ENCODE measurements at places on chromosomes 3 and 15.

GRCh38 chr3:30426293-30426993 lies 180.0 kb upstream of the TGFBR2 start:
- DNase-seq, result no peak

DNA sequence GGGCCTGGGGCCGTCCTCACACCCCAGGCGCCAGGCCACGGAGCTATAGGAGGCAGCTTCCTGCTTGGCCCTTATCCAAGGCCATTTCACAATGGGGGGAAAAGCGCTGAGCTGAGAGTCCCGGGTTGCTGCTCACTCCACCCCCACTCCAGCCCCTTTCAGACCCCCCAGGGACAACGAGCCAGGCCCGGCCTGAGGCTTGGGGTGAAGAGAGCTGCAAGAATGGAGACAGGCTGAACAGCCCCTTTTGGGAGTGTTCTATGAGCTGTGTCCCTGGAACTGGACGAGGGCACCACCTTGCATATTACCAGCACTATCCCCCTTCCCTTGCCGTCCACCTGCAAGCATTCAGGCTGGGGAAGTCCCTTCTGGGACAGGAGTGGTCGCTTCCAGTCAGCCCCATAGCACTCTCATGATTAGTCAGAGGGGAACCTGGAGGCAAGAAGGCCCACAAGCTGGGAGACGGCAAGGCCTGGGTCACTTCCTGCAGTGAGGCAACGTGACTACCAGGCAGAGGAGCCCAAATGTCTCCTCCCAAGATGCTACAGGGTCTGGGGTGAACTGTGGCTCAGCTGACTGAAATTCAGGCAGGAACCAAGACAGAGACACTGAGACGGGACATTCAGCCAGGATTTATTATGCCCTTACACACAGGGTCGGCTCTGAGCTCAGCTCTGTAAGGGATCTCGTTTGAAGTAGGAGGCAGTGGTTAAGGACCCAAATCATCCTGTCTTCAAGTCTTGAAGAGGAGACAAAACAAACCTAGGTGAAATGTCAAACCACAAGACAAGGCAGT lies 8.6 kb upstream of the SRP14 start:
- DNase-seq, result peak; percentile 28

GRCh38 chr3:188826574-188826973 lies 345.2 kb upstream of the TPRG1 start:
- DNase-seq, result no peak

- no peak for DNase-seq
Observed at GRCh38 chr3:56788521-56788920, 13.2 kb downstream of the ARHGEF3 start.

DNA sequence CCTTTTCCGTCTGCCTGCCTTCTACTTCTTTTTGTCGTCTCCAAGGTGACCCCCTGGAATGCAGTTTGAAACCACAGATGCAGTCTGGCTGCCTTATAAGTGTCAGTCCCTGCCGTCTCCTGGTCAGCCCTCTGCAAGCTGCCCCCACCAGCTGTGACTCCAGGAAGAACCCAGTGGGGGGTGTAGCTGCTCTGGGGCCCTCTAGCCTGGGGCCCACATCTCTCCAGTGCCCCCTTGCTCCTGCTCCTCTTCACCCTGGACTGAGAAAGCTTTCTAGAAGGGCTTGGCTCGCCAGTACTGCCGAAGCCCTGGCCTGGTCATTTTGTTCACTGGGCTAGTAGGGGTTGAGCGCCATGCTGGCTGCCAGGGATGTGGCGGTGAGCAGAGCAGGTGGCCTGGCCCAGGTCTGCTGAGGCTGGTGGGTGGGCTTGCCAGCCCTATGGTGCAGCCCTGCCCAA lies 21.3 kb downstream of the SYNM start:
- DNase-seq, result no peak

- DNase-seq, result peak; percentile 72
Observed at GRCh38 chr15:68559345-68560310, 19.2 kb upstream of the CORO2B start.

DNA sequence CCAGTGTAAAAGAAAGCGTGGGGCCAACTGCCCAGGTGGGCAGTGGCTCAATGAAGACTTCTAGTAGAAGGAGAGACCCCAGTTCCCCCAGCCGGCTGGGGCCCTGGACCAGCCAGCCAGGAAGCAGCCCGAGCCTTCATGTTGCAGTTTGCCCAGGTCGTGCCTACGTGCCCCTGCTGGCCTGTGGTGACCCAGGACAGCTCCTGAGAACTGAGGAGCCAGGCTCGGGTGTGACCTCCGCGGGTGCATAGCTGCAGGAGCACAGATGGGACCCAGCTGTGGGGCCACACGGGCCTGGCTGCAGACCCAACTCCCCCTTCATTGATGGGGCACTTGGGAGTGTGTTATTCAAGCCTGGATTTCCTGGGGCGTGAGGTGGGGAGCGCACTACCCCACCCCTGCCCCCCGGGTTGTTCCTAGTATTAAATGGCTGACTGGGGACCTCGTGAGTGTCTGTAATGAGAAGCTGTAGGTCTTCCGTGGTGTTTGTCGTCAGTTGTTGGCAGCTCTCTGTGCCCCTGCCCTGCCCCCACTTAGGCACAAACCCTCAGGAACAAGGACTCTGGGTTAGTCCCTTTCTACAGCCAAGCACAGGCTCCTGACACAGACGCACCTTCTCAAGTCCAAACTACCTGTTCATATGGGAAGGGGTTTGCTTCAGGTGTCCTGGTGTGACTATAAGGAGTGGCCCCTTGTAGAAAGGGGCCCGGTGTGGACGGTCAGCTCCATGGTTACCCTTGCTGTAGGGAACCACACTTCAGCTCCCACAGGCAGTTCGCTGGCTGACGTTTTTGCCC lies 39.1 kb downstream of the IDH2 start:
- DNase-seq, result peak; percentile 46

DNA sequence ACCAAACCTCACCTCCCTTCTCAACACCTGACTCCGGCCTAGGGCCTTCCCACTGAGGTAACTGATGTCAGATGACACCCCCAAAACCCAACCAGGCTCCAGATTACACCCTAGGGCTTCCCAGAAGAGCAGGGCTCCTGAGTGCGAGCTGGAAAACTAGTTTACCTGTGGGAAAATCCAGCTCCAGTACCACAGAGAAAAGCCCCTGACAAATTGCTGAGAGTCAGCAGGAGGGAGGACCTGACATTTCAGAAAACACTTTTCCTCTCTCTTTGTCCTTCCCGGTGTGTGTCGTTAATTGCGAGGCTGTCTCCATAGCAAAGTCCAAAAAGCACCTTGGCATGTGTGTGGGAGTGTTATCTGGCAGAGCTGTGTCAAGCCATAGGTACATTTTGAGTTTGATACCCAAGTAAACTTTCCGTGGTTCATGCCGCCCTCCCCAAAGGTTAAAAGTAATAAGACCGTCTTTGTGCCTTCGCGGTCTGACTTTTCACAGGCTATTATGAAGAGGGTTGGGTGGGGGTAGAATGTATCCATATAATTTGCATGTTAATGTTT lies 79.8 kb upstream of the FNDC3B start:
- no peak for DNase-seq

DNA sequence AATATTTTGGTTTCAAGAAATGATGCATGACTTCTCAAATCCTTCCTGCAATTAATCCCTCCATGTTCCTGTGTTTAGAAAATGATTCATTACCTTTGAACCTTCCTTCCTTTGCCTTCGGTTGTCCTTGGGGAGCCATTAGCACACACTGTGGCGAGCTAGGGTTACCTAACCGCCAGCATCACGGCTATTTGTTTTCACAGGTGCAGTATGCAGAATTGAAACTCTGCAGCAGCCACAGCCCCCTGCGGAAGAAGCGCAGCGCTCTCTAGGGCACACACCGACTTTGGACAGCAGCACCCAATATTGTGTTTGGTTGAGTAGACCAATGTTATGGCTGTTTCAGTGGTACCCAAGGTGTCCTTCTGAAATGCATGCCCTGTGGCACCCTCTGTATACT lies 247.4 kb downstream of the MCTP2 start:
- DNase-seq, result no peak

DNA sequence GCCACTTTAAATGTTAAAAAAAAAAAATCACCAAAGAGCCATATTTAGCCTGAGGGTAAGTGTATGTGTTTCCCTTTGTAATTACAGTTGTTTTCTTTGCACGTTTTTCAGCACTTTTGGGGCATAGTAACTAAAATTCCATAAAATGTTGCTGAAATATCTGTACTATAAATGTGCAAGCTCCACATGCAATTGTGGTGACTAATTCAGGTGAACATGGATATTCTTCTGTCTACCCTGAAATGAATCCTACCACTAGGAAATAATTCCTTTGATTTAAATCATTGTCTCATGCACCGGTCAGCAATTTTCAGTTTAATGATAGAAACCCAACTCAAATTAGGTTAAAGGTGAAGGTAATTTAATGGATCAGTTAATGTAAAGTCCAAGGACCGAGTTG lies 13.1 kb upstream of the TFG start:
- no peak for DNase-seq

DNA sequence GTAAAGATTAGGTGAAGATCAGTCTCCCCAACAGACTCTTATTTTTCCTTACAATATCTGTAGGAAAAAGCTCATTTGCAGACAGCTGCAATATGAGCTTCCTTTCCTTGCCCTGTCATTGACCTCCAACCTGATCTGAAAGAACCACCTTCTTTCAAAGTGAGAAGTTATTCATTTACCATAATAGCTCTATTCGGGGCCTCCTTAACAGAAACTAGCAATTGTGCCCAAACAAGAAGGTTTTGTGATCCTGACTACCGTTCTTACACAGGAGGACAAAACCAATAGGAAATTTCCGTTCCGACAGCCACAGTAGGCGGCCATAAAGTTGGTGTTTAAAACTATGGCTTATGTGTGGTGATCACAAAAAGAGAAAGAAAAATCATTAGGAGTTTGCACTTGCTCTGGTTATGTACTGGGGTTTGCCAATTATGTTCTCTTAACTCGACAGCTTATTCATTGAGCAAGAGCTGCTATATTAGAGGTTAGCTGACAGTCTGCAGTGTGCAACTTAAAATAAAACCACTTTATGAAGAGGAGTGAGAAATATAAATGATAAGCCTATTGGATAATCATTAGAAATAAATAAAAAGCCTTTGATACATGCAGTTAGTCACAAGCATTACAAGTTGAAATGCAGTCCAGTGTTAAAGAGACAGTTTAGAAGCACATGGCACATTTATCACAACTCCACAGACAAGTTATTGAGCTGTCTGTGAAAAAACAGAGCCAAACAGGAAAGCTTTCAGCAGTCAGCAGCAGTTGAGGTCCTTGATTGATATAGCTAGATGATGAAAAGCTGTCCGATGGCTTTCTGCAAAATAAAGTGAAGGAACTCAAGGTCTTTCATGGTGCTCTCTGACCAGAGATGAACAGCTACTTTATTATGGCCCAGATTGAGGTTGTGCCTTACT lies 199.8 kb downstream of the WDR72 start:
- no peak for DNase-seq

DNA sequence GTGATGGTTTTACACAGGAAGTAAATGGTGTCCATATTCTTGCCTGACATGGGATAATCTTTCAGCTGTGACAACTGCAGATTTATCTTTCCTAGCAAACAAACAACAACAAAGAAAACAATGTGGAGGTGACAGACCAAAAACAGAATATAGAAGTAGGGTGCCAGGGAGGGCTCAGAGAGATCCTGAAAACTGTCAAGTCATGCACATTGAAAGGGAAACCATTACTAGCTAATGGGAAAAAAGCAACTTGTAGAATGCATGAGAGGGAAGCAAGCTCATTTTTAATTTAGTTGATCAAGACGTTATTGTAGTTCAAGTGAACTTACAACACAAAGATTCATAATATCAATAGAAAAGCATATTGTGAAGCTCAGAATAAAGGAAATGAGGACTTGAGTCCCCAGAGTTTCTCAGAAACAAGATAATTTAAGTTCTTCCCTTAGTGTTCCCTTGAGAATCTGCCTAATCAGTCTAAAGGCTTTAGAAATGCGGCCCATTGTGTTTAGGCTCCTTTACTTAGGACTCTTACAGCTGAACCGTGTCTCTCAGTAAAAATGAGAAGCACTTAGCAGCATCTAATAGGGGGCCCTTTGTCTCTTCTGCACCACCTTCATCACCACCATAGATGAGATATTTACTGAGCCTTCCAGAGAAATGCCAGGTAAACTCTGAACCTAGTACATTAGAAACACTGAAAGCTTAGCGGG lies 115.6 kb upstream of the CADPS start:
- DNase-seq, result no peak

DNA sequence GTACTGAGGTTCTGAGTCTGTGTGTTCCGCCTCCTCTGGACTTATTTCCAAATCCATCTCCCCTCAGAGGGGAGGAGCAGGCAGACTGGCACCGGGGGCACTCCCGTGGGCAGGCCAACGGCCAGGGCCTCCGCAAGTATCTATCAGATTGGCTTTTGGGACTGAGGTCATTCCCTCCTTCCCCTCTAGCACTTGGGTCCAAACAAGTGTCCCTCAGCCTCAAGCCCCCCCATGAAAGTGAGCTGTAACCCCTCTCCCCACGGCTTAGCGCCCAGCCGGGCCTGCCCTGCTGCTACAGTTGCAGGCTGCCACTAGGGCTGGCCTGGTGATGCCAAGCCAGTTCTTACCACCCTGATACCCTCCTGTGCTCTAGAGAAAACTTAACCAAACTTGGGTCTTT lies 17.4 kb downstream of the ITGA11 start:
- DNase-seq, result no peak

DNA sequence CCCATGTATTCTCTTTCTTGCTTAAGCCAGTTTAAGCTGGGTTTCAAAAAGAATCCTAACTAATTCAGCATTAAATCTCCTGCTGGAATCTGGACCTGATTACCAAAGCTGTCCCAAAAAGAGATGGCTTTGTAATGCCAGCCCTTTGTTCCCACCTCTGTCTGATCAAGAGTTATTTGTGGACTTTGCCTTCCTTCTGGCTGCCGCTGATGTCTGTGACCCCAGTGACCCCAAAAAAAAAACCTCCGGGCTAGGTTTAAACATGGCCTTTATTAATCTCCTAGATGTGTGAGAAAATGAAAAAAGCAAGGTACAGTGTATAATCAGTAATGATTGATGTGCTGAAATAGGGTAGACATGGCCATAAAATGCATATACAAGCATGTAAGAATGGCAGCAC lies 20.7 kb downstream of the CRYGS start:
- DNase-seq, result no peak

GRCh38 chr15:27459836-27460235 lies 488.9 kb downstream of the GABRG3 start:
- no peak for DNase-seq

DNA sequence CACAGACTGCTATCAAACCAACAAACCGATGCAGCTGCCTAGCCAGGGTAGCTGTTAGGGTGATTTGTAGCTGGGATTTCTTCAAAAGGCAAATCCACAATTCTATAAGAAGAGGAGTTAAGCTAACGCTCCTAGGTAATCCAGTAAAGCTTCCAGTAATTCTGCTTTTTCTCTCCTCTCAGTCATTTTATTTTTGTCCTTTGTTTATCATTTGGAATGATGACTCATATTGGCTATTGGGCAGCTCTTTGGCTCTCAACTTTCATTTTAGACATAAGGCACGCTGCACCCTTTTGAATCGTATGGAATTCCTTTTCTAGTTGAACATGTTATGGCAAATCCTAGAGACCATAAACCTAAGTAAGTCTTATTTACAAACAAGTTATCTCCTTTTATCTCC lies 53.2 kb upstream of the PPARG start:
- DNase-seq, result no peak

GRCh38 chr3:47296562-47297302 lies 14.0 kb downstream of the KLHL18 start:
- DNase-seq, result no peak

GRCh38 chr3:146783446-146783845 lies 178.3 kb upstream of the PLSCR5 start:
- DNase-seq, result no peak

- no peak for DNase-seq
Observed at GRCh38 chr3:14007006-14007405, 117.7 kb downstream of the CHCHD4 start.

- DNase-seq, result no peak
Observed at GRCh38 chr3:57966829-57967228, 41.4 kb upstream of the FLNB start.
